ENCODE measurements at places on chromosomes 11 and 22. TPM values are rescaled to one million over a fixed set of nuclear protein-coding genes. Genes with fewer than 3 reads are reported as not detected.

GRCh38 chr22:45455212-45455611, 41.7 kb downstream of the RIBC2 start:
- DNase-seq = no peak

DNA sequence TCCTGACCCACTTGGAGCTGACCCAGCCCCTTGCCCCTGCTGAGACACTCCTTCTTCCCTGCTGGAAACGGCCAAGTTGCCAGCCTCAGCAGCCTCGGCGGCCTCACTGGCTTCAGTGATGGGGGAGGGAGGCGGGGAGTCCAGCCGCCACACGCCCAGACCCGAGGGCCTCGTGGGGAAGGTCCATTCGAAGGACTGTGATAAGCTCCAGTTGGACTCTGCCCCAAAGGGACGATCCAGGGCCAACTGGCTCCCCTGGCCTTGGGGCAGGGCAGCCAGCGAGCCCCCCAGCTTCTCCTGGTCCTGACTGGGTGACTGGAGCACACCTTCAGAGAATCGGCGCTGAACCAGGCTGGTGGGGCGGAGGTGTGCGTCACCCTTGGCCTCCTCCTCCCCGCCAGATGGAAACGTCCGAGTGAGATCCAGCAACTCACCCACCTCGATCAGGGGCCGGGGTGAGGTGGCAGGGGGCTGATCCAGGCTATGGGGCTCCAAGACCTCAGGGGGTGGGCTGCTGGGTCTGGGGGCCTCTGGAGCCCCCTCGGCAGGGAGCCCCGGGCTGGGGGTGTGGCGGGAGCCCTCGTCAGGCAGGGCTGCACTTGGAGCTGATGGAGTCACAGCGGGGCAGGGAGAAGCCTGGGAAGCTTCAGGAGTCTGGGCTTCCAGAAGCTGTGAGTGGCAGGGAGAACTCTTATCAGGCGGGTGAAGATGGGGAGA, 11.5 kb downstream of the TNKS1BP1 start:
- no peak for DNase-seq

GRCh38 chr11:36436064-36436463, 74.0 kb downstream of the TRAF6 start:
- no peak for DNase-seq

- no peak for DNase-seq
Measured at GRCh38 chr11:36271794-36272407, 17.3 kb downstream of the COMMD9 start.

- no peak for DNase-seq
Measured at GRCh38 chr11:13674799-13675509, 6.5 kb downstream of the FAR1 start.

- no peak for DNase-seq
Measured at GRCh38 chr22:50199251-50199721, 1.5 kb upstream of the SELENOO start.

GRCh38 chr11:131833366-131833765, 463.0 kb downstream of the NTM start:
- DNase-seq = no peak

DNA sequence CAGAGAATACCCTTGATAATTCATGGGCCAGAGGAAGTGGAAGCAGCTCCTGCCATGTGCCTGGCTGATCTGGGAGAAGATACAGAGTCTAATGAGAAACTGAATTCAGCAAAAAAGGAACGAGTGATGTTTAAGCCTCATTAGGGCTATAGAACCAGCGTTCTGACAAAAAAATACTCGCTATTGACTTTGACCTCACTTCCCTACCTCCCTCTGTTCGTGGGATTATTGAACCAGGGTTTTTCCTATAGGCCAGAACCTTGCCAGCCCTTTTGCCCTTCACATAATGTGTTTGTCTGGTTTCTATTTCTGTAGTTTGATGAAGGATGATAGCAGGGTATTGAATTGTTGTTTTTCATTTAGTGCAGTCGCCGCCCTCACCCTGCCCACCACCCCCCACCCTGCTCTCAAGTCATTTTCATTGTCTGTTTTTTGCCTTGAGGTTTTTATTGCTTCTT, 7.6 kb upstream of the RBFOX2 start:
- no peak for DNase-seq

GRCh38 chr11:103085758-103086365, 6.1 kb downstream of the DCUN1D5 start:
- no peak for DNase-seq

Gene XBP1
- total RNA-seq = 274 TPM

Gene OR52N5
- not detected for total RNA-seq

Gene SNX32
- total RNA-seq = not detected

Gene P2RY6
- not detected for total RNA-seq

Gene TAF1D
- 165 TPM for total RNA-seq

Gene PNPLA5
- total RNA-seq = not detected

Gene DDTL
- 2.5 TPM for total RNA-seq

Gene TH
- 0.20 TPM for total RNA-seq

Gene CNIH2
- total RNA-seq = 1.6 TPM
